ENCODE measurements at places on chromosomes 2 and 18. TPM values are rescaled to one million over a fixed set of nuclear protein-coding genes. Genes with fewer than 3 reads are reported as not detected.

The PLB1 gene
- 5.3 TPM for total RNA-seq

The CCDC74A gene
- 15.1 TPM for total RNA-seq

The CHN1 gene
- total RNA-seq: 80.9 TPM

The BCL11A gene
- 21.1 TPM for total RNA-seq

The CD28 gene
- total RNA-seq: 3.0 TPM

The CABYR gene
- total RNA-seq: 1.6 TPM

The LIMS1 gene
- total RNA-seq: 96.6 TPM

The FEV gene
- total RNA-seq: not detected

The FHOD3 gene
- 7.4 TPM for total RNA-seq

The FASTKD2 gene
- 41.4 TPM for total RNA-seq

The C2orf15 gene
- total RNA-seq: 3.6 TPM

The AGXT gene
- not detected for total RNA-seq

The TNFAIP6 gene
- 6.0 TPM for total RNA-seq

The ITPRIPL1 gene
- 2.2 TPM for total RNA-seq

The CEBPZOS gene
- total RNA-seq: 28.9 TPM

The ABCG5 gene
- not detected for total RNA-seq

The ABCG8 gene
- 0.80 TPM for total RNA-seq

The ABCB11 gene
- 0.15 TPM for total RNA-seq

The PIKFYVE gene
- total RNA-seq: 46.9 TPM

The DAW1 gene
- total RNA-seq: 9.2 TPM

The GAREM2 gene
- total RNA-seq: 2.8 TPM

The ANKRD53 gene
- total RNA-seq: 0.82 TPM

The IL18R1 gene
- total RNA-seq: 35.5 TPM

The HNRNPLL gene
- total RNA-seq: 43.7 TPM

The LYG2 gene
- total RNA-seq: not detected

The FOXI3 gene
- total RNA-seq: 0.17 TPM

The CKAP2L gene
- 0.58 TPM for total RNA-seq

The HS1BP3 gene
- 25.4 TPM for total RNA-seq

The CPLX4 gene
- not detected for total RNA-seq

The ZDBF2 gene
- total RNA-seq: 6.3 TPM

The PRKAG3 gene
- not detected for total RNA-seq

The GKN1 gene
- not detected for total RNA-seq

The VIT gene
- 0.94 TPM for total RNA-seq

The EFHD1 gene
- total RNA-seq: 2.2 TPM

The CACNB4 gene
- 8.1 TPM for total RNA-seq

The ILKAP gene
- 38.0 TPM for total RNA-seq

The ADAM23 gene
- 1.7 TPM for total RNA-seq

The NT5C1B gene
- not detected for total RNA-seq

The LAMA1 gene
- 2.8 TPM for total RNA-seq

The LRPPRC gene
- 63.3 TPM for total RNA-seq

The UGT1A3 gene
- total RNA-seq: not detected

The CNGA3 gene
- total RNA-seq: 0.40 TPM

The RIT2 gene
- not detected for total RNA-seq

The DNAH6 gene
- 15.1 TPM for total RNA-seq

The KIF1A gene
- 2.3 TPM for total RNA-seq

The IGFBP2 gene
- total RNA-seq: 75.9 TPM

The ZC3H6 gene
- total RNA-seq: 15.5 TPM

The CROCC2 gene
- total RNA-seq: 5.6 TPM

The STK11IP gene
- 46.0 TPM for total RNA-seq

The MIB1 gene
- total RNA-seq: 62.0 TPM

The SIX2 gene
- 0.34 TPM for total RNA-seq

The SNED1 gene
- total RNA-seq: 74.6 TPM

The CERKL gene
- total RNA-seq: 3.3 TPM

The SLC19A3 gene
- 28.1 TPM for total RNA-seq

Measured in lung (tissue), 17 donors.